ENCODE measurements at places on chromosomes 2 and 18.

DNA sequence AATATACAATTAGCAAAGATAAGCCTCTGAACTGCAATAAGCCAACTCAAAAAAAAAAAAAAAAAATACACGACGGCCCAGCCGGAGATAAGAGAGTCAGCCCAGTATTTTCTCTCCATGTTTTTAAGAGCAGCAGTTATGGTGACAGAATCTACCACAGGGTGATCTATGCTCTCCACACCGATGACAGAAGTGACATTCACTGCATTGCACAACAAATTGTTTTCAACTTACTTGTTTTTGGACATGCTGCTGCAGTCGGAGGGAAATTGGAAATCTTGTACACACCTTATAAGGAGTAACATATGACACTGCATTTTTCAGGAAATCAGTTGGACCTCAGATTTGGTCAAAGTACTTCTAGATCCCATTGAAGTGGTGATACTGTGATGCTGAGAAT lies 23.3 kb upstream of the APOB start:
- no peak for DNase-seq

DNA sequence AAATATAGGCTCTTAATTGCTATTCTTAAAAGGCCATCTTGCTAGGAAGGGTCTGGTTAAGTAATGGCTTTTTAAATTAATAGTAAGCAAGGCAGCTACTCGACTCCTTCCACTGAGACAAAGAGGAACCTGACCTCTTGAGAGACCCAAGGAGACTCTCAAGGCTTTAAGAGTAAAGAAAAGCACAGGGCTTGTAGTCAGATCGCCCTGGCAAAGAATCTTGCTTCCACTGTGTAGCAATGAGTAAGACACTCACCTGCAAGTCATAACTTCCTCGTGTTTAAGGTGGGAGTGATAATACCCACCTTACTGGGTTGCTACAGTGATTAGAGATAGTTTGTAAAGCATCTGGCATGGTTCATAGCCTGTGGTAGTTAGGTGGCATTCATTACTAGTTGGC lies 274.5 kb downstream of the TSN start:
- no peak for DNase-seq

- DNase-seq = no peak
Measured at GRCh38 chr18:44899832-44900231, 219.1 kb downstream of the SETBP1 start.

GRCh38 chr2:108460345-108461037 lies 11.5 kb downstream of the GCC2 start:
- no peak for DNase-seq

GRCh38 chr2:28622101-28622499 lies 126.2 kb downstream of the PLB1 start:
- no peak for DNase-seq

- no peak for DNase-seq
Measured at GRCh38 chr2:197800091-197800490, 4.3 kb upstream of the PLCL1 start.

DNA sequence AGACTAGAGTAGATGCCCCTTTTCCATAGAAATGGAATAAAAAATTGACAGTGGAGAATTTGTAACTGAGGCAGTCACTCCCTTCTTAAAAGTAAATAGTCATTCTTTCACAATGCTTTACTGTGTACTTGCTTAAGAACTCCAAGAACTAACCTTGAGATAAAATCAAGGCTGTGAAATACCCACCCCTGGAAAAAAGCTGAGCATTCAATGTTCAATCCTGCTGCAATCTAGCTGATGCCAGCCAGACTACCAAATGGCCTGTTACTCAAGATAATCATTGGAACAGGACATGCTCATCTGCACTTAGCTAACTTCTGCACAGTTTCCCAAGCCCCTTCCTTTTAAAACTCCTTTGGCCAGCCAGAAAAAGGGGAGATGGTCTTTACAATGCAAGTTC lies 367.4 kb upstream of the GULP1 start:
- DNase-seq = no peak

DNA sequence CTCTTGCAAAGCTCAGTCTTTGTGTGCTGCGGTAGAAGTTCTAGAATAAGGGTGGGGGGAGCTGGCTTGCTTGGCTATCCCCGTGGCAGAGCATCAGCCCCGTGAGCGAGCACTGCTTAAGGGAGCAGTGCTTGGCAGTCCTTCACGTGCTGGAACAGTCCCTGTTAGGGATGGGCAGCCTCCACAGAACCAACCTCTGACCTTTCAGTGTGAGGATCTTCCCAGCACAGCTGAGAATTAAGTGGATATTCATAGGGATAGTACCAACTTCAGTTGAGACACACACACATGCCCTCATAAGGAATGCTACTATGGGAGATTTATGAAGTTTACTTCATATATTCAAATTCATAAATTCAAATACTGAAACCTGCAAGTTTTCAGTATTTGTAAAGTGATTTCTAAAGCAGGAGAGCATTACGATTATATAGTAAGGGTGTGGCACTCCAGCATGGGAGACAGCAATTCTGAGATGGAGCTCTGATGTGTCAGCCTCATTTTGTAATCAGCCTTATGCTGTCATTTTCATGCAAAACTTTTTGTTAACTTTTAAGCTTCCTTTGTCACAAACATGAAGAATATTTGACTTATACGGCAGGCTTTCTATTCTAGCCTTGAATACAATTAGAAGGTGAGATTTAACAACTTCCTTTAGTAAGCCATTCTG lies 39.5 kb downstream of the ATP9B start:
- DNase-seq = no peak

- no peak for DNase-seq
Measured at GRCh38 chr18:74652392-74652988, 54.8 kb downstream of the ZNF407 start.
